CD4-positive, alpha-beta T cell treated with Interleukin-15 for 4 hours (primary cell): ENCODE measurements at places on chromosomes 3 and 15.

GRCh38 chr15:90436952-90437351, 48.9 kb downstream of the IQGAP1 start:
- DNase-seq, result no peak

DNA sequence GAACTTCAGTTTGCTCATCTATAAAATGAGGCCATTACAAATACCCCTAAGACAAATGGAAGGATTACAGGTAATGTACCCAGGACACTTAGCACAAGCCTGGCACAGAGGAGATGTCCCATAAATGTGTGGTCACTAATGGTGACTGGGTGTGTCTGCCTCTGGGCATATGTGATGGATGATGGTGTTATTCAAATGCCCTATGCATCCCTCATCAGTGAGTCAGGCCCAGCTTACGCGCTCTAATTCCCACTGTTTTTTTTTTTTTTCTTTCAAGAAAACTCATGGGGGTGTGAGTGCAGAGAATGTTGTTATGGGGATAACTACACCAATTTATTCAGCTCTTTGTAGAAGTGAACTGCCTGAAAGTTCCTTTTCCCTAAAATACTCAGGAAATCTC, 23.6 kb upstream of the KIF23 start:
- no peak for DNase-seq

- DNase-seq, result no peak
Measured at GRCh38 chr3:52517796-52518722, 15.6 kb downstream of the NT5DC2 start.

GRCh38 chr3:66039590-66039887, 821 bp upstream of the MAGI1 start:
- no peak for DNase-seq

GRCh38 chr3:178001670-178002101, 534.5 kb upstream of the KCNMB2 start:
- DNase-seq, result peak; percentile 20

- no peak for DNase-seq
Measured at GRCh38 chr15:63331456-63331855, 50.2 kb downstream of the CA12 start.

GRCh38 chr3:196115678-196116083, 33.8 kb upstream of the TFRC start:
- DNase-seq, result peak; percentile 25

- no peak for DNase-seq
Measured at GRCh38 chr15:50652671-50653070, 33.9 kb downstream of the TRPM7 start.

DNA sequence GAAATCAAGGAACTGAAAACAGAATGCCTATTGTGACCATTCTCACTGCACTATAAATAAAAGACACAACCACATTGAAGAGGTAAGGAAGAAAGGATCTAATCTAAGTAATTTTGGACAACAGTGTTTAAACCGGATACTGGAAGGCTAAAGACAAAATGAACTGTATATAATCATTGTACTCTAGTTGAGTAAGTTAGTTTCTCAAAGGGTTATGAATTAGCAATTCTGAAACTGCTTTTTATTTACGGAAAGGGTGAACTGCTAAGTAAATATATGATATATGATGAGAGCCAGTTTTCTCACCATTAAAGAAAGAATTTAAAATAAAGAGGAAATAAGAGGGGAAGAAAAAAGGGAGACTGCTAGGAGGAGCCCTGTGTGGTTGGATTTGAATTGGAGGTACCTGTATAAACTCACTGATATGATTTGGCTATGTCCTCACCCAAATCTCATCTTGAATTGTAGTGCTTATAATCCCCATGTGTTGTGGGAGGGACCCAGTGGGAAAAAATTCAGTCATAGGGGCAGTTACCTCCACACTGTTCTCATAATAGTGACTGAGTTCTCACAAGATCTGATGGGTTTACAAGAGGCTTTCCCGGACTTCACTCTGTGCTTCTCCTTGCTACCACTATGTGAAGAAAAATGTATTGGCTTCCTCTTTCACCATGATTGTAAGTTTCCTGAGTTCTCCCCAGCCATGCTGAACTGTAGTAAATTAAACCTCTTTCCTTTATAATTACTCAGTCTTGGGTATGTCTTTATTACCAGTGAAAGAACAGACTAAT, 607.7 kb downstream of the PYDC2 start:
- DNase-seq, result no peak

GRCh38 chr3:148642214-148642613, 55.5 kb upstream of the AGTR1 start:
- DNase-seq, result no peak

DNA sequence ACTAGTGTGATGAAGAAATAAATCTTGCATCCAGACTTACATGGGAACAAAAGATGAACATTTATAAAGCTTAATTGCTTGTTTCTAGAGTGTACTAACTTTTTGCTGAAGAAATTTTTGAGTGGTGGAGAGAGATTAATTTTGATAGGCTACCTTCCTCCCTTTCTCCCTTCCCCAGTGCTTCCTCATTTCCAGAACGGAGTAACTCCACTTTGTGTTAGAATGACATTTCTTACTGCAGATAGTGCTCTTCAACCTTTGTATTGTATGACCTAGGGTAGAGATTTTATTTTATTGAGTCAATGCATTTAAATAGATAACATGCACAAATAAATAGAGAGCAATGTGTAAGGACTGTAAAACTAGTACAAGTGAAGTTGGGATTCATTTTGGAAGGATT, 1.9 kb downstream of the ATP1B3 start:
- DNase-seq, result no peak

- no peak for DNase-seq
Measured at GRCh38 chr15:65806397-65806796, 14.3 kb upstream of the DENND4A start.

- DNase-seq, result no peak
Measured at GRCh38 chr3:25007974-25008658, 419.9 kb upstream of the RARB start.

DNA sequence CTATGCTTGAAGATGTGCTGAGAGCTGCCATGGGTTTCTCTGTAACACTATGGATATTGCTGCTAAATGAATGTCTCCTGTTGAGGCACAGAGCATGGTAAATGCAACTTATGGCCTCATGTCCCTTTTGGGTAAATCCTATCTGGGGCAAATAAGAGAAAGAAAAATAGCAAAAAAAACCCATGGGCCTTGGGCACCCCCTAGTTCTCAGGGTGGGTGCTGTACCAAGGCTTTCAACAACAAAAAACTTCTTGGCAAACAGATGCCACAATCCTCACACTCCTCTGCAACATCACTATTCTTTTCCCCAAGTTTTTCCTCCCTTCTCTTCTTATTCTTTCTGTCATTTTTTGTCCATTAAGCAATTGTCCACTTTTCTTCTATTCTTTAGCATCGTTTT, 340.1 kb upstream of the ROBO2 start:
- DNase-seq, result no peak

GRCh38 chr3:106963442-106963841, 413.8 kb upstream of the CCDC54 start:
- no peak for DNase-seq

DNA sequence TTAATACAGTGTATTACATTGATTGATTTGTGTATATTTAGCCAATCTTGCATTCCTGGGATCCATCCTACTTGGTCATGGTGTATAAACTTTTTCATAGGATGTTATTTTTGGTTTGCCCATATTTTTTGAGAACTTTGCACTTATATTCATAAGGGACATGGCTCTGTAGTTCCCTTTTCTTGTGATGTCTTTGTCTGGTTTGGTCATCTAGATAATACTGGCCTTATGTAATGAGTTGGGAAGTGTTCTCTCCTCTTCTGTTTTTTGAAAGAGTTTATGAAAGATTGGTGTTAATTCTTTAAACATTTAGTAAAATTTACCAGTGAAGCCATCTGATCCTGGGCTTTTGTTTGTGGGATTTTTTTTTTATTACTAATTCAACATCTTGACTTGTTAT, 9.6 kb downstream of the CHST13 start:
- no peak for DNase-seq

DNA sequence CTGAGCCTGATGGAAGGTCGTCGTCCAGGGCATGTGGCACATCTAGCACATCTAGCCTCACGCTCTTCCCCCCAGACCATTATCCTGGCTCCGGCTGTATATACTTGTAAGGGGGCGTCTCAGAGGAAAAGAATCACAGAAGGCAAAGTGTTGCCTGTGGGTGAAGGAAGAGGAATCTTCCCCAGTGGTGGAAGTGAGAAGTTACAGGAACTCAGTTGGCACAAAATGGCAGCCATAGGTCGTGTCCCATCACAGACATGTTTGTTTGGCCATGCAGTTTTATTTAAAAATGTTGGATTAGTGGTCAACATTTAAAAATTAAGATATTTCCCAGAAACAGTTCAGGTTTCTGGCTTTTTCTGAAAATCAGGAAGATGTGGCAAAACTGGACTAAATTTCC, 13.6 kb downstream of the GALNT15 start:
- no peak for DNase-seq

DNA sequence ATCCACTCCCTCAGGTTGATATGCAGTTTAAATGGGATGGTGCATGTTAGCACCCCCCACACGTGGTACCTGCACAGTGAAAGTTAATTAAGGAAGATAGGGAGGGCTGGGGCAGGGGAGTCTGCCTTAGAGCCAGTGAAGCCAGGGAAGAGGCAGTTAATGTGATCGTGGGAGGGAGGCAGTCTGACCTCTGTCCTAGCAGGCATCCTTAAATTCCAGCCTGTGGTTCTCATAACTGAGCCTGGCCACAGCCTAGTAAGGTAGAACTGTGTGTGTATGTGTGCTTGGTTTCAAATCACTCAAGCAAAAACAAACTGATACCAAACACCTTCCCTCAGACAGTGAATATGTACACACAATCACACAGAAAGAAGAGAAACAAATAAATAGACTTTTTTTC, 319.1 kb upstream of the TLE3 start:
- DNase-seq, result no peak

DNA sequence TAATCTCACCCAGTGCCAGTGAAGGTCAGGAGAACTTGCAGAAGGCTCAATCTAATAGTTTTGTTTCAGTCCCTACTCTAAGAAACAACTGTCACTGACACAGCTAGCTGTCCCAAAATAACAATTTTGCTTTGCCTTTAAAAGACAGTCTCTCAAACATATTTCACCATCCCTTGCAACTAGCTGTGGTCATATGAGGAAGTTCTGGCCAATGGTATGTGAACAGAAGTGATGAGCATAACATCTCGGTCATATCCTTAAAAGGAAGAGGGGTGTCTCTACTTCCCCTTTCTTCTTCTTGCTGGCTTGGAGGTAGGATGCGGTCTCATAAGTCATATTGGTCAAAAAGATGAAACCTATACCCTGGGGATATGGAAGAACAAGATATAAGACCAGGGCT, 198.1 kb downstream of the NEK10 start:
- no peak for DNase-seq

GRCh38 chr3:138220788-138221187, 33.7 kb downstream of the ARMC8 start:
- no peak for DNase-seq

DNA sequence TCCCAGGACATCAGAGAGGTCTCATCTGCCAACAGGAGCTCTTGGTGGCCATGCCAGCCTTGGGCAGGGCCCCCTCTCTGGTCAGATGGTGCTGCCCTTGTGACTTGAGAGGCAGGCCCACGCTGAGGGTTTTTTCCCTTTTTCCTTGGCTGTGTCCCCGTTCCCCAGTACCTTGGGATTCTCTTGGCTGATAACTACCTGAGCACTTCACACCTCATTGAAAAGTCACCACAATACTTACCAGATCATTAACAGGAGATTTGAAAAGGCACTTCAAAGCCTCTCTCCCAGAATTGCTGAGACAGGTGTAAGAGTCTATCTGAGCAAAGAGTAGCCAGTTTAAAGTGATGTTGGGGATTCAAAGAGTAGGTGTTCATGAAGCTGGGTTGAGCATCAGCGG, 15.1 kb upstream of the TMEM158 start:
- DNase-seq, result no peak

- no peak for DNase-seq
Measured at GRCh38 chr3:143795874-143796273, 52.4 kb downstream of the SLC9A9 start.

GRCh38 chr3:72820415-72820814, 27.8 kb downstream of the SHQ1 start:
- DNase-seq, result no peak

DNA sequence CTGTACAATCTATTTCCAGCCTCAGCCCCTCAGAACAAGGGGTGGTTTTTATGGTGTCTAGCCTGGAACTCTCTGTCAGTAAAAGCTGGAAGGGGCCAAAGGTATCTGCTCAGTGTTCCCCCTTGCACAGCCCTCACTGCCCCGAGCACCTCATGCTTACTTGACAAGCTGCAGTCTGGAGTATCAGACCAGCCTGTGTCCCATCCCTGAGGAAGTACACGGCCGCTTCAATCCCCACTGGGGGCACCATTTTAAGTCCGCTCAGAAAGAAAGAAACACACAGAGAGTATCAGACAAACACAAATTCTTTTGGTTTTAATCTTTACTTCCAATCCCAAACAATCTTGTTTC, 32.4 kb downstream of the UMPS start:
- DNase-seq, result no peak
